ENCODE measurements at places on chromosomes 12 and 14.
A peak's percentile ranks its signal among the peaks of the same experiment; 100 is the strongest.

DNA sequence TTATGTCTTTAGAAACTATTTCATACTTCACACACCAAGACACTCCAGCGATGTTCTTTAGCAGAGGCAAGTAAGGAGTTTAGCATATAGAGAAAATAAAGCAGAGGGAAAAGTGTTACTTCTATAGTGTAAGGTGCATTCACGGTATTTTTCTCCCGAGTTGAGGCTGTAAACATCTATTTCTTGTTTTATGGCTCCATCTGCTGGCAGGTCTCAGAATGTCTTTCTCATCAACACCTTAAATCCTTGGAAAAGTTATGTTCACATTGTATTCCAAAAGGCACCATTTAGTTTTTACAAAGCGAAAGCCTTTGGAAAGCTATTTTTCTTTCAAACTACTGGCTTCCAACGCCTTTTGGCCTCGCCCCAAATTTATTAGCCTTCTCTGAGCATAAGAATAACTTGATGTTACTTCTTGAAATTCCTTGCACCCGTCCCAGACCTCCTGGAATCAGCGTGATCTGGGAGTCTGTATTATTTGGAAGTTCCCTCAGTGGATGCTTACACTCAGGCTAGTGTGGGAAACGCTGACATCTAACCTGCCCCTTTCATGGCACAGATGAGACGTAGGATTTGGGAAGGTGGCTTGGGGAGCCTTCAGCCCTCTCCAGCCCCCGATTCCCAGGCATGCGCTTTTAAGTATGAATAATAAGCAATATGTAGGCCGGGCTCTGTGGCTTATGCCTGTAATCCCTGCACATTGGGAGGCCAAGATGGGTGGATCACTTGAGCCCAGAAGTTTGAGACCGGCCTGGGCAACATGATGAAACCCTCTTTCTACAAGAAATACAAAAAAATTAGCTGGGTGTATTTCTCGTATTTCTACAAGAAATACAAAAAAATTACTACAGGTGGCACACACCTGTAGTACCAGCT is 1.9 kb upstream of the PIWIL1 start:
- no peak for DNase-seq

DNA sequence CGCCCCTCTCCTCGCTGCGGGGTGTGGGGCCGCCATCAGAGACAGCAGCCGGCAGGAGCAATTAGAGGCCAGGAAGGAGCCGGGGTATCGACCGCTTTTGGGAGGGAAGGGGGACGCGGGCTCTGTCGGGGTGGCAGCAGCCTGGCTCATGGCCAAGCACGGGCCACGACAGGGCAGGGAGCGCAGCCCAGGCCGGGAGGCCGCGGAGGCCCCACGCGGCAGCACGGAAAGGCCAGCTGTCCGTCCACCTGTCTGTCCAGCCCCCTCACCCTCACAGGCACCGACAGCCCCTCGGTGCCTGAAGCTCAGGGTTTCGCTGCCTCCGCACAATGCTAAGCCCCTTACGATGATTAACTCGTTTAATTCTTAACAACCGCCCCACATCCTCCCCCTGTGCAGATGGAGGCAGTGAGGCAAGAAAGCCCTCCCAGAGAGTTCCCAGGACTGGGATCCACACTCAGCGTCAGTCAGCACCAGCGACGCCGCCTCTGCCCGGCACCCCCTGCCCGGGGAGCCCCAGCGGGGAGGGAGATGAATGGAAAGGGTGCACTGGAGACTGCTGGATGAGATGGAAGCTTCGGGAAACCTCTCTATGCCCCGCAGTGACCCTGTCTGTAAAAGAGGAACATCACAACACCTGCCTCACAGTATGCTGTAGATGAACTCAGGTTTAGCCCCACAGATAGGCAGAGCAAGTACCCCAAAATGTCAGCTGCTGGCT is 23.7 kb downstream of the NCOR2 start:
- no peak for DNase-seq

DNA sequence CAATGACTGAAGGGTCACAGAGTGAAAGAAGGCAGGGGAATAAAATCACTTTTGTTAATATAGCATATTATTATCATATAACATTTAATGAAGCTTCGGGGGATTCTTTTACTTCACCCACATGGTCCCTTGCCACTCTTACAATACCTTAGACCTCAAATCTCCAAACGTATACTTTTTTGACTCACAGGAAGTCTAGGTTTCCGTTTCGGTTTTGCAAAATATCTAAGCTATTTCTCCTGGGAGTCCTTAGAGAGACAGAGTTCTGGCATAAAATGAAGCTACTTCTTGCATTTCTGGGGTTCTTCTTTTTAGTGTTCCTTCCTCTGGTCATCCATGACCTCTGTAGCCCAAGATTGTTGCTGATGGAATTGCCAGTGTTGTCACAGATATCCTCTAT is 590.5 kb upstream of the ATP2B1 start:
- peak; percentile 2 for DNase-seq

DNA sequence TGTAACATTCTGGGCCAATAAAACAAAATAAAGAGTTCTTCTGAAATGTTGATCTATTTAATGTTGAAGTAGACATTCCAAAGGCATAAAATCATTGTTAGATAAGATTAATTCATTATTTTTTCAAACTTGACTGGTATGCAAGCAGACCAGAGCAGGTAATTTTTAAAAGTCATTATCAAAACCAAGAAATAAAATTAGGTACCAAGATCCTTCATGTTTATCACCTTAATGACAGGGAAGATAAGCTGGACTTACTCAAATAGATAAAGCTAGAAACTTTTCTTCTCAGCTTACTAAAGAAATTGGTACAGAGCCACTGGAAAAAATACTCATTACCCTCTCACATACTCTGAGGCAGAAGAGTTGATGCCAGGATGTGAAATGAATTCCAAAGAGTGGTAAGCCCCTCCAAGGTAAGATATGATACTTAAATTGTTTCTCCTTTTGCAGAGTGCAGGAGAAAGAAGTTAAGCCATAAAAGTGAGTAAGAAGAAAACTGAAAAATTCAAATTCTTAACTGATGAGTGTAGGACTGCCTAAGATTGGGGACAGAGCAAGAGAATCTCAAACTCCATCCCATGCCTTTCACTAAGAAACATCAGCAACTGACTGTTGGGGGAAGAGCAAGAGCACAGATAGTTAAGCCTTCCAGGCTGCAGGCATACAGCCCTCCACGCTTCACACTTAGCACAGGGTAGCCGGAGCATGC is 111.9 kb downstream of the SLC41A2 start:
- no peak for DNase-seq

- DNase-seq, result no peak
These were observed 173.2 kb upstream of the MYL2 start for GRCh38 chr12:111093428-111094142.

GRCh38 chr14:103372552-103373304 is 12.5 kb upstream of the MARK3 start:
- DNase-seq, result no peak

DNA sequence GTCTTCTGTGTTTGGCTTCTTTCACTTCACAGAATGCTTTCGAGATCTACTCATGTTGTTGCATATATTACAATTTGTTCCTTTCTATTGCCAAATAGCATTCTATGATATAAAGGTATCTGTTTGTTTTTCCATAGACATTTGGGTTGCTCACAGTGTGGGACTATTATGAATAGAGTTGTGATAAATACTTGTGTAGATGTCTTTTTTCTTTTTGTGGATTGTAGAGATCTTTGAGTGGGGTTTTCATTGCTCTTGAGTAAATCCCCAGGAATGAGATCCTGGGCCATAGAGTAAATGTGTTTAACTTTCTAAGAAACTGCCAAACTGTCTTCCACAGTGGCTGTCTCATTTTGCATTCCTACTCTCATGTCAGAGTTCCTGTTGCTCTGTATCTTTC is 24.9 kb upstream of the CEBPE start:
- DNase-seq, result no peak

GRCh38 chr14:55301437-55302121 is 30.4 kb downstream of the FBXO34 start:
- DNase-seq, result no peak

DNA sequence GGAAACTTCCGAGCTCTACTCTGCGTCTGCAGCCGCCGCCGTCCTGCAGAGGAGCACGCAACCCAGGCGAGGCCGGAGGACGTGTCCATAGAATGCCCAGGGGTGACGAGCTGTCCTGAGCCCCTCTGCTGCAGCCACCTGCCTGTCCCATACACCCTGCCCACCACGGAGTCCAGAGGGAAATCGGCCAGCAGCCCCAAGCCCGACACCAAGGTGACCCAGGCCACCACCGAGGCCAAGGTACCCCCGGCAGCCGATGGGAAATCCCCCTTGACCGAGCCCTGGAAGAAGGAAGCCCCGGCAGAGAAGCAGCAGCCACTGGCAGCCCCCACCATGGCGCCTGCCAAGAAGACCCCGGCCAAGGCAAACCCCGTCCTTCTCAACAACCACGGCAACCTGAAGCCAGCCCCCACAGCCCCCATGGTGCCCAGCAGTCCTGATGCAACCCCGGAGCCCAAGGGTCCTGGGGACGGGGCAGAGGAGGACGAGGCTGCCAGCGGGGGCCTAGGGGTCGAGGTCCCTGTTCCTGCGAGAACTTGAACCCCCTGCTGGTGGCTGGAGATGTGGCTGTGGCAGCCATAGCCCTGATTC is 128.7 kb upstream of the C14orf180 start:
- DNase-seq, result no peak

GRCh38 chr14:68795597-68796417 is 2.9 kb upstream of the ZFP36L1 start:
- no peak for DNase-seq

- no peak for DNase-seq
These were observed 1.1 kb upstream of the SOAT2 start for GRCh38 chr12:53101931-53102781.

DNA sequence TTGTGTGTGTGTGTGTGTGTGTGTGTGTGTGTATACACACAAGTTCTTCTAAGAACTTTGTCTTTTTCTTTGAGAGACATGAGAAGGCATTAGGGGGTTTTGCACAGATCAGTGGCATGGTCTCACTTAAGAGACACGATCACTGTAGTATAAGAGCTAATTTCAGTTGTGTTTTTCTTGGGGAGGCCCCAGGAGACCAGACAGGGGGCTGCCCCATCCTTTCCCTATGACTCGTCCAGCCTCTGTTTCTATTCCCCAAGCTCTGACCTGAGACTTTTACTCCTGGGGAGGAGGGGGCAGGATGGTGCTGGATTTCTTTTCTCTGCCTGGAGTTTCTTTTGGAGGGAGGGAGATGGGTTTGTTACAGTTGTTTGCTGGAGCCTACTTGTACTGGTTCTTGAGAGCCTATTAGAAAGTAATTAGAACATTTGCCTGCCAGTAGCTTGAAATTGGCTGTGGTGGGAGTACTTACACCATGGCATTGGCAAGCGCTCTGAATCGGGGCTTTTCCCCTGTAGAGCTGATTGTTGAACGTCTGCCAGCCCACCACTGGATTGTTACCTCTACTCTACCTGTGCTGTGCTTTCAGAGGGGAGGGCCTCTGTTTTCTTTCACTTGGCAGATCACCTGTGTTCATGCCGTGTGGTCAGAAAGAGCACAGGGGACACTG is 109.5 kb downstream of the TSPAN9 start:
- DNase-seq, result no peak

DNA sequence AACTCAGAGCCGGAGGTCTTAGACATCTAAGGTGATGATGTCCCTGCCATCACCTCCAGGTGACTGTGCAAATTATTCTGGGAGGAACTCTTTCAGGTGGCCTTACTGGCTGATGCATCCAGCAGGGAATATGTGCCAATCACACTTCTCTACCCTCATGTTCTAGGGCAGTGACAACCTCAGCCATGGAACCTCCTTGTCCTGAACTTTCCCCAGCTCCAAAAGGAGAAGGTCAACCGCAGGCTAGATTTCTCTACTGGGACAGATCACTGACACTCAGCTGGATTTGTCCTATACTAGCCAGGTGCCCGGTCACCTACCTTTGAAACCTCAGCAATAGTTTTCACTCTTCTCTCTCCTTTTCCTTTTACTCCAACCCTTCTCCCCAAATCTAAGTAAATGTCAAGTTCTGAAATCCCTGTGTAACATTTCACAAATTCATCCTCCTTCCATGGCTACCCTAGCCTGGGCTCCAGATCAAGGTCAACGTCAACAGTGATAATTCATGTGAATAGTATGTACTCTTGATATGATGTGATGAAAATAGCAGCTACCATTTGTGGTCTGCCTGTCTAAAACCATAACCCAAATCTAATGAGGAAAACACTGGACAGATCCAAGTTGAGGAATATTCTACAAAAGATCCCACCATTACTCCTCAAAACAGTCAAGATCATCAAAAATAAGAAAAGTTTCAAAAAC is 115.0 kb upstream of the EGLN3 start:
- DNase-seq, result no peak

DNA sequence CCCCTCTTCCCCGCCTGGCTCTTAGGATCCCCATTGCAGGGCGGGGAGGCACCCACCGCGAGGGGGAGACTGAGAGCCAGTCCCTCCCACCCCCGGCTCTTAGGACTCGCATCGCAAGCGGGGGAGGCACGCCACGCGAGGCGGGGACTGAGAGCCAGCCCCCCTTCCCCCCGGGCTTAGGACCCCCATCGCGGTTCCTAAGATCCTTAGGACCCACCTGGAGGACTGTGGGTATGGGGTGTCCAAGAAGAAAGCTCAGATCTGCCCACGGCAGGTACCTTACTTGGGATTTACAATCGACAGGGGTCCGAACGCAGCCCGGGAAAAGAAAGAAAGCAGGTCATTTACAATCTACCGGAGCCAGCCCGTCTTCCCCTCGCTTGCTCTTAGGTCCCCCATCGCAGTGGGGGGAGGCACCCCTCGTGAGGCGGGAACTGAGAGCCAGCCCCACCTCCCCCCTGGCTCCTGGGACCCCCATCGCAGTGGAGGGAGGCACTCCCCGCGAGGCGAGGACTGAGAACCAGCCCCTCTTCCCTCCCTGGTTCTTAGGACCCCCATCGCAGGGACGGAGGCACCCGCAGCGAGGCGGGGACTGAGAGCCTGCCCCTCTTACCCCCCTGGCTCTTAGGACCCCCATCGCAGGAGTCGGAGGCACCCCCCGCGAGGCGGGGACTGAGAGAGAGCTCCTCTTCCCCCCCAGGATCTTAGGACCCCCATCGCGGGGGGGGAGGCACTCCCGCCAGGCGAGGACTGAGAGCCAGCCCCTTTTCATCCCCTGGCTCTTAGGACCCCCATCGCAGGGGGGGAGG is 43.7 kb downstream of the DDX11 start:
- no peak for DNase-seq

DNA sequence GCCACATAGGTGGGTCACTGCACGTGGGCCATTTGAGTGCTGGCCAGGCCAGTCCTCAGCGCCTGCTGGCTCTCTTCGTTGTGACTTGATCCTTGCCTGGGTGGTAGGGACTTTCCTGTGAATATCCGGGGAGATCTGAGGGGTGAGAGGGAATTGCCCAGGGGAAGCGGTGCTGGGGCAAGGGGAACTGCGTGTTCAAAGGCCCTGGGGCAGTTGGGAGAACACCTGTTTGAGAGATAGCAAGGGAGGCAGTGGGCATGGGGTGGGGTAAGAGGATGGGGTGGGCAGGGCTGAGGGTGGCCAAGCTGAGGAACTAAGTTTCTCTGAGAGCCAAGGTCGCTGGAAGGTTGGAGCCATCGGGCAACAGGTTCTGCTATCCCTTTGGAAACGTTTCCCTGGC is 25.0 kb downstream of the SETD1B start:
- DNase-seq, result no peak

Measured in GM18507 (cell line).